Mucosa of gallbladder (tissue), 1 donor: ENCODE measurements at places on chromosomes 7 and 10. TPM values are rescaled to one million over a fixed set of nuclear protein-coding genes. Genes with fewer than 3 reads are reported as not detected.

Gene CCL24
- 0.92 TPM for total RNA-seq

Gene FASTK
- total RNA-seq, result 121 TPM

Gene EBLN1
- not detected for total RNA-seq

Gene PTN
- 39.3 TPM for total RNA-seq

Gene PTPN20
- total RNA-seq, result 3.1 TPM

Gene SPDYE11
- not detected for total RNA-seq

Gene PRPS1L1
- total RNA-seq, result not detected

Gene TAS2R4
- total RNA-seq, result 1.0 TPM

Gene OPALIN
- total RNA-seq, result not detected

Gene UTF1
- not detected for total RNA-seq

Gene SPDYE1
- total RNA-seq, result not detected

Gene CYP2C9
- total RNA-seq, result 125 TPM

GRCh38 chr10:98062424-98062823 lies 32.0 kb upstream of the CRTAC1 start:
- DNase-seq, result no peak

DNA sequence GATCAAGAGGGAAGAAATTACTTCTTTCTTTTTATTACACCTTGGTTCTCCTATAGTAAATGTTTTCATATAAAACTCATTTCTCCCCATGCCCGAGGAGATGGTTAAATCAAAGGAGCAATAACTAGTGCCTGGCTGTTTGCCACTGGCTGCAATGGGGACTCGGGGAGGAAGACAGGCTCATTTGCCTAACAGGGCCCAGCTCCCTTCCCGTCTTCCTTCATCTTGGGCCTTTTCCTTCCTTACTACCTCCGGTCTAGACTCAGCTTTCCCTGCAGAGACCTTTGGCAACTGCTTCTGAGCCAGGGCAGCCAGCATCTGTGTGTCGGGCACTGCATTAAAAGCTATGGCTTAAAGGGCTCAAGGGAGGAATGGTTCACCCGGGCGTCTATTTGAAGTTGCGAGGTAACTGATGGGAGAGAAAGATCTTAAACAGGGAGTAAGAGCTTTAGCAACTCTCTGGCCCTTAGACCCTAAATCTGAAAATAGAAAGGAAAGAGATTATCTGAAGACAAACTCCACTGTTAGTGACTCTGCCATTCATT lies 63.5 kb downstream of the CALD1 start:
- DNase-seq, result no peak

DNA sequence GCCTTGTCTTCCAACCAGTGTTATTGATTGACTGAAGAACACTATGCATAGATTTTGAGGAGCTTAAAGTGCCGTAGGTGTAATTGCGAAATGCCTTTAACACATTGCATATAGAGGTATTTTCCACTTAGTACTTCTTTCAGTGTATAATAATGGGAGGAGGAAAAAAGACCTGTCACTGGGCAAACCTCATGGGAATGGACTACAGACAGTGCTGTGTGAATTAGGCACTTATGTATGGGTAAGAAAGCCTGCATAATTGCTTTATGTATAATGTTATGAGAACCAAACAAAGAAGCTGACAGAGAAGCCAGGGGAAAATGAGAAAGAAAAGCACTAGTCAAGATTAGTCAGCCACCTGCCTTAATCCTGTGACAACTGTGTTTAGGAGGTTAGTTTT lies 12.4 kb upstream of the SCRN1 start:
- no peak for DNase-seq

- no peak for DNase-seq
These were observed 32.3 kb downstream of the SMURF1 start for GRCh38 chr7:99111591-99111990.

- no peak for DNase-seq
These were observed 198.6 kb upstream of the LYZL2 start for GRCh38 chr10:30828164-30828563.

GRCh38 chr10:20891338-20891714 lies 5.8 kb downstream of the NEBL start:
- DNase-seq, result no peak

- DNase-seq, result no peak
These were observed 1.9 kb downstream of the DKK1 start for GRCh38 chr10:52316001-52316400.

DNA sequence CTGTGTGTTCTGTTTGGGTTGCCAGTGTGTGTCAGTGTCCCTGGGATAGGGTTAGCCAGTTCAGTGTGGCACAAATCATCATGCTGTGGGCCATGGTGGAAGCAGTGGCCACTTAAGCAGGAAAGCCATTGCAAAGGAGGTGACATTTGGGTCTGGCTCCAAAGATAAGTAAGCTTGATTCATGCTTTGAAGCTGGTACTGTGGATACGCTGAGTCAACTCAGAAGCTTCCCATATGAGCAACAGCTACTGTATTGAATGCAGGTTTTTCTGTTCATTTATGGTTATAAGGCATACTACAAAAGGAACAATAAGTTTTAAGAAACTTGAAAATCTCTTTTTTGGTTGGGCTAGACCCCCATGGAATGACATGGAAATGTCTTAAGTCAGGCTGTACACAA lies 143.1 kb downstream of the BMPER start:
- no peak for DNase-seq

DNA sequence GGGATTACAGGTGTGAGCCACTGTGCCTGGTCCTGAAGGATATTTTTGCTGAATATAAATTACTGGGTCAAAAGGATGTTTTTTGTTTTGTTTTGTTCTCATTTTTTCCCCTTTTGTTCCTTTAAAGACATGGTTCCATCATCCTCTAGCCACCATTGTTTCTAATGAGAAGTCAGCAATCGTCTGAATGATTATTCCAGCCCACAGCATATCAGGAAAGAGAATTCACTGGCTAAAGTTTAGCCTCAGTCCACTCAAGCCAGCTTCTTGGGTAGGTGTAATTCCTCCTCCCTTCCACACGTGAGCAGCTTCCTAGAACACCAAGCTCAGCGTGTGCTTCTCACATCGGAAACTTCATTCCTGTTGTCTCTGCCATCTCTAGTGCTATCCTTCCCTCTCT lies 112.8 kb upstream of the INSIG1 start:
- no peak for DNase-seq

DNA sequence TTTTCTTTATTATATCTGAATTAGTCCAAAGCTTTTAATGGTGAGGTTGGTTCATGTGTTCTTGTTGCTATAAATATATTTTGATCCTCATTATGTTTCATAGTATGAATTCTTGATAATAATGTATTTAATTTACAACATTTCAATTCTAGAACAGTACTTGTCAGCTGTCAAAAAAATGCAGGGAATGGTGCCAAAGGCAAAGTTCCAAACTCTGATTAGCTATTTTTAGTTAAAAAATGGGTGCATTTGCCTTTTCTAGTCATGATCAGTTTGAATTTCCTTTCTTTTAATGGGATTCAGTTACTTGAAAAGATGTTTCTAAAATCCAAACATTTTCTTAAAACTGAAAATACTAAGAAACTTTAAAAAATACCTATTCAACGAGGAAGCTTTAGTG lies 49.6 kb downstream of the ANKIB1 start:
- DNase-seq, result no peak

DNA sequence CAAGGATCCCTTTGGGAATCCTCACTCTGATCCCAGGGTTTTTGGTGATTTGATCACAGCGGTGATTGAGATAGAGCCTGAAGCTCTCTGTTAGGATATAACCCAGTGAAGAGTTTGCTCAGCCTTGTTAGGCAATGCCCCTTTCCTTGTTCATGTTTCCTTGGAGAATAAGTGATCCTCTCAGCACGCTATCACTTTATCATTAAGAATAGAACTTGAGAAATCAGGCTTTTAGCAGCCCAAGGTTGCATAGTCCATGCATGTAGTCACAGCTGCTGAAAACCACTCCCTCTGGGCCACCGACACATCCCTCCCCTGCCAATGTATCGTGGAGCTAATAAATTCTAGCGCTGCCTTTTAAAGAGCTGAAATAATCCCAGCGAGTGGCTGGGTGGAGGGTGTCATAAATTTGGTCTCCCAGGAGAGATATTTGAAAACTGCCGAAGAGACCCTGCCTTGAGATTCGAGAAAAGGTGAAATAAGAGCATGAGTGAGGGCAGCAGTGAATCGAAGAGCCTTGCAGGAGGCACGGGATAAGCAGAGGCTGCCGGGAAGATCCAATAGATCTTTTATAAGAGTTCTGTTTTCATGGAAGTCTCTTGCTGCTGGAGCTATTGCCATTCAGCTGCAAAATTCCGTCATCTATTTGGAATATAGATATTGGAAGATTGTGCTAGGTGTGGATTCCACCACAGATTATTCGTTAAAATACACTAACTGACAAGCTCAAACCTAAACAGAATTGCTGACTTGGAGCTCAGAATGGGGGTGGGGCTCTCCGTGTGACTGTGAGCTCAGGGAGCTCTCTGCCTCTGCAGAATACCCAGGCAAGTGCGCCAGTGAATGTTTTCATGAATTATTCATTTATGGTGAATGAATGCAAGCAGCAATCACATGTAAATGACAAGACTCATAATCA lies 249.8 kb downstream of the TRIL start:
- DNase-seq, result no peak

DNA sequence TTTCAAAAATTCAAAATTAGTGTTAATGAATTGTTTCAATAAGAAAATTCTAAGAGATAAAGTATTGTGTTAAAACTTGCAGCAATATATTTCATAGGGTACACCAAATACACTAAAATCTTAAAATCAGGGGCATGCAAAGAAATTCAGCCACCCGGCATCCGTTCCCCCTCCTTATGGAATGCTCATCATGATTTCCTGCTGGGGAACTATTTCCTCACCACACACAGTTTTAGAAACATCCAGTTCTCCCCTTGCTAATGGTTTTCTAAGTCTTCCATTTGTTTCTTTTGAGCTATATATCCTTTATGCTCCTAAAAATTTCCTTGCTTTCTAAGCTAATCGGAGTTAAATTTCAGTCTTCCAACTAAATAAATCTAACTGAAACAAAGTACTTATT lies 60.7 kb downstream of the CHCHD3 start:
- no peak for DNase-seq

- no peak for DNase-seq
These were observed 57.0 kb downstream of the CALD1 start for GRCh38 chr7:134836447-134836846.

- no peak for DNase-seq
These were observed 150.8 kb downstream of the NSUN6 start for GRCh38 chr10:18500576-18500975.

DNA sequence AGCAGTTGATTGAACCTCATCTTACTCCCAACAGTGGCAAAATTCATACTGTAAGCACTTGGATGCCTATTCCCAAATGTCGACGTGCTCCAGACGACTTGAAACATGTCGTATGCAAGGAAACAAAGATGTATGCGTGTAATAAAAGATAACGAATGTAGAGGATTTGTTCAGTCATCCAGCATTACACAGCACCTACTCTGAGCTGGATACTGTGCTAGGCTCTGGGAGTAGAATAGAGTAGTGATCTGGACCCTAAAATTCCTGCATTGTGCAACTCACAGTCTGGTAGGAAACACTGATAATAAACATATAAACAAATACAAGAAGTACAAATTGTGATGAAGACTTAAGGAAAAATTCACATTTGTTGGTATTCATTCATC lies 5.6 kb upstream of the TBX20 start:
- DNase-seq, result no peak

DNA sequence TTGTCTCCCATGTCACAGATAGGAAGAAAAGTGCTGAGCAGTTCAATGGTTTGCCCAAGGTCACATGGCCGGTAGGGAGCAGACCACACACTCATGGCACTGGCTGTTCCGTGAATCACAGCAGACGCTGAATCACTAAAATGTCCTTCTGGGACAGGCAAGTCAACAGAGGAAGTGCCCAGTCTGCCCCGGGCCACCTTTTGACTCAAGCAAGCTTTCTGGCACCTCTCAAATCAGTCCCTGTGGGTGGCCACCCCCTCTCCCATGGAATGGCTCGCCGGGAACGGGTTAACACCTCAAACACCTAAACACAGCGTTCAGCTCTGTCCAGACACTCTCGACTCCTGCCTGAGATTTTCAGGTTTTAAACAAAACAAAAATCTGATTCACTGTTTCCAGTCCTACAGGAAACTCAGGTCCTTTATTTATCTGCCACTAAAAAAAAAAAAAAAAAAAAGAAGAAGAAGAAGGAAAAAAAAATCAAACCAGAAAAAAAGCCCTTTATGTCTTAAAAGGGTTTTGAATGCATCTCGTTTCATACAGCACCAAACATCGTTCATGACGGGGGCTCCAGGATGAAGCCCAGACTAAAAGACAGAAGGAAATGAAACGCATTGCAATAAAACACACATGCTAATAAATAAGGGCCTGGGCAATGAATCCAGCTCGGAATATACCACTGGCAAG lies 15.5 kb downstream of the CARD11 start:
- peak; percentile 33 for DNase-seq

DNA sequence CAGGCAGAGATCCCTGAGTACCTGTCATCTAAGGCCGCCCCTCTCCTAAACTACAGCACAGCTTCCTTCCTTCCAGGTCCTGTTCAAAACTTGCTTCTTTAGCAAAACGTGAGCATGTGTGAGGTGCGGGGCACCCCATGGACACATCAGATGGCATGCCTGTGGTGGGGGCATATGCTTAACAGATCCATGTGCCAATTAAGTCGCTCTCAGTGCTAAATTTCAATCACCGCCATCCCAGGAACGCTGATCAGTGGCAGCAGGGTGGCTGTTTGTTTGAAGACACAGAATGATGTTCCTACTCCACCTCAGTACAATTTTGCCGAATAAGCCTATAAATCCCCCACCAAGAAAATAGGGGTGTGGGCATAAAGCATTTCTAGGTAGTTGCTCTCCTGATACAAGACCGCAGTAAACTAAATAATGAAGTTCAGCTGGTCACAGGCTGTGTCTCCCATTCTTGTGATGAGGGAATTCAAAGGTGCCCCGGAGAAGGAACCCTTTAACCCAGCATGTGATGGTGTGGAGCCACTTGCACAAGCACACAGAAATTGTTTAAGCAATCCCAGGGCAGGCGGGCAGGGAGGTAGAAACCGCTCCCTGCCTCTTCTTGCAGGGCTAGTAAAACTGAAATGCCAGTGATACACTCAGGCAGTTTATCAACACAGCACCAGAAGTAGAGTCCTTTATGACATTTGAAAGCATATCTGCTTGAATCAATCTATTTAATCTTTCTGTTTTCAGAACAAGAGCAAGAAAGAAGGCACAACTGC lies 205.7 kb downstream of the SORCS1 start:
- DNase-seq, result no peak

DNA sequence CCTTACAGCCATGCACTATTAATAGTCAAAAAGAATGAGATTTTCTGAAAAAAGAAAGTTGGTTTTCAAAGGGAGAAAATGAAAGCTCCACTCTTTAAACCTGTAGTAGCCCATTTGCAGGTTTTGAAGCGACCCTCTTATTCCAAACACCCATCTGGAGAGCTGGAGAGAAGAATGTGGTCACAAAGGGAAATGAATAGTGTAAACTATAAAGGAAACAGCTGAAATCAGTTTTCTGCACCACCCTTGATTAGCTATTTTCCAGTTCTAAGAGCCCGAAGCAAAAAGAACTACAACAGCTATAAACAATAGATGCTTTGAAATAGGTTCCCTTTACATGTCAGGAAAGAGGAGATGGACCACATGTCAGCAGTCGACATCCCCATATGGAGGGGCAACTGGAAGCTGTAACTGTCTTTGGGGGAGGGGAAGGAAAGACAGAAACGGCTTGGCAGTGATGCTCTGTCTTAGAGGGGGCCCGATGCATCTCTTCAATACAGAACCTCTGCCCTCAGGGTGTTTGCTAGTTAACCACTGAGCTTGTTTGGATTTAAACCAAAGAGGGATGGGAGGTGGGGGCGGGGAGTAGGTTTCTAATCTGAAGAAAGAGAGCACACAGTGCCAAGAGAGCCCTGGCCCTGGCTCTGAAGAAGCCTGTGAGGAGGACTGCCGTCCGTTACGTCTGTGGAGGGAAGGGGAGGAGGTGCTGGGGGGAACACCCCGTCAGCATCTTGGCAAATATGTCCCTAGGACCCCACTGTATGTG lies 55.3 kb downstream of the CPVL start:
- no peak for DNase-seq
